ENCODE measurements at places on chromosomes 1 and 21.

GRCh38 chr1:60936163-60936562 lies 146.2 kb upstream of the NFIA start:
- DNase-seq: no peak

GRCh38 chr1:9100471-9101043 lies 28.3 kb downstream of the GPR157 start:
- no peak for DNase-seq

GRCh38 chr21:41438425-41439113 lies 12.5 kb downstream of the MX1 start:
- no peak for DNase-seq

GRCh38 chr1:228986093-228986904 lies 251.0 kb downstream of the RHOU start:
- DNase-seq: no peak

DNA sequence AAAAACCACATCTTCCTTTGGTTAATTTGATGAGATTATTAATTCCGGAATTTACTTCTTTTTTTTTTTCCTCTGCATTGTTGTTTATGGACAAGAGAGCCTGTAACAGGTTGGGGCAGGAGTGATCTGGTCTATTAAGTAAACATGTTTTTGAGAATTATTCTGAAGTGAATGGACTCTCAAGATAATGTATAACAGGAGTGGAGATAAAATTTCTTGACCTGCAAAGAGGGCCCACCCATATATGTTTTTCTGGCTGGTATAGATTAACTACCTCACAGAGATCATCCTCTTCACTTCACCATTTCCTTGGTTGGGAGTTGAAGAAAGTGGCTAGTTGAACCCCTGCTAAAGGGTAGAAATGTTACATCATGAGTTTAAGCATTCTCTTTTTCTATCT lies 10.7 kb downstream of the DDI2 start:
- no peak for DNase-seq

DNA sequence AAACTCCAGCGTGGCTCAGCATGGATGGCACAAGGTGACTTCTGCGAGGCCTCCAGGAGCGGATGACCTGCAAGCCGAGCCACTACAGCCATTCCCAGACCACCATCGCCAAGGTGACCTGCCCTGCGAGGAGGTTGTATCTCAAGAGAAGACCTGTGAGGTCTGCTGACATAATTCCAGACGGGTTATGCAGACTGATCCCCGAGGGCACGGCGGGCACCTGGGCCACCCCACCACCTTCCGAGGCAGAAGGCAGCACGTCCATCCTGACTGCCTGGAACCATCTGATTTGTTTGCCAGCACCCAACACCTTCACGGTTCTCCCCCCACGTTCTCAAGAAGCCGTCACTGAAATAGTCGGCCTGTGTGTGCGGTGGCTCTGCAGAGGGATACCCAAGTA lies 56.8 kb upstream of the CNTN2 start:
- DNase-seq: no peak

DNA sequence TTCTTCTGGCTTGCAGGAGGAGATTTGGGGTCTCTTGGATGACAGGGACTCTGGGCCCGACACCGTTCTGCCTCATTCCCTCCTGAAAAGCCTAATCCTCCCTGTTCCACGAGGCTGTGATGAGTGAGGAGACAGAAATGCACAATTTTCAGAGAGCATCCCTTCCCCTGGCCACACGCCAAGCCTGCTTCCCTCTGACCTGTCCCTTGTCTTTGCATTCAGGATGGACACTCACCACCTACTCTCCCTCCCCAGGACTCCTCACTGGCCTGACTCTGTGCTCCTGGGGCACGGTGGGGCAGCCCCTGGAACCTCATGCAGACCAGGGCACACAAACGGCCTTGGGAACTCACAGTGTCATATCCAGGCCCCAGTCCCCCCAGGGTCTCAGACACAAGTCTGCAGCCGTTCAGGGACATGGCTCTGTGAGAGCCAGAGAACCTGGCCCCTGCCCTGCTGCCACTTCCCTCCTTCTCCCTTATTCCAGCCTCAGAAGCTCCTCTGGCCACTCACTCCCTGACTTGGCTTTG lies 3.5 kb upstream of the PRAMEF12 start:
- DNase-seq: no peak

DNA sequence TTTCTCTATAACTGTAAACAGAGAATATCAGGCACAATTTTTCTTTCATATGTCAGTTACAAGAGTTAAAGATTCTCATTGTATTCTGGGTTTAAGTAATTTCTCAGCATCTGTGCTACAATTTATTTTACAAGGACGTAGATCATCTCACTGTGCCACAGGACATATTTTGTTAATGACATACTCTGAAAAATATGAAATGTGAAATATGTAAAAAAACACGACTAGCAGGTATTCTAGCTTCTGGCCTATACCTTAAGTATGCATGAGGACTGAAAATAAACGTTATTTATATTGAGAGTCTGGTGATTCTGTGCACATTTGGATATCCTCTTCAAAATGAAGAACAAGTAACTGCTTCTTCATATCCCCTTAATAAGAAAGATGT lies 308.8 kb downstream of the BRINP3 start:
- no peak for DNase-seq

DNA sequence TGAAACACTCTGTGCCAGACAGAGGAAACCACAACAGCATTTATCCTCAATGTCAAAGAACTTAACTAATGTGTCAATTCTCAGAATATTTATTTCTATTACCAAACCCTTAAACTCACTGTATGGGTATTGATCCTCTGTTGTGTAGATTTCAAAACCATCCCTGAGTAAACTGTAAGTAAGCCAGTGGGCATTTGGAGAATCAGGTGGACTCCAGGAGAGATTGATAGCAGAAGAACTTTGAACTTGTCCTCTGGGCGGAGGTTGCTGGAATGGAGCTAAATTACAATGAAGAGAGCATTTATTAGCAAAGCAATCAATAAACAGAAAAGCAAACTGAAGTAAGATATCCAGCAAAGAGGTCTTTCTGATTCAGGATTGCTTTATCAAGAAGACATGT lies 216.1 kb downstream of the USH2A start:
- no peak for DNase-seq

GRCh38 chr1:188128761-188129160 lies 1300.0 kb downstream of the PLA2G4A start:
- no peak for DNase-seq

DNA sequence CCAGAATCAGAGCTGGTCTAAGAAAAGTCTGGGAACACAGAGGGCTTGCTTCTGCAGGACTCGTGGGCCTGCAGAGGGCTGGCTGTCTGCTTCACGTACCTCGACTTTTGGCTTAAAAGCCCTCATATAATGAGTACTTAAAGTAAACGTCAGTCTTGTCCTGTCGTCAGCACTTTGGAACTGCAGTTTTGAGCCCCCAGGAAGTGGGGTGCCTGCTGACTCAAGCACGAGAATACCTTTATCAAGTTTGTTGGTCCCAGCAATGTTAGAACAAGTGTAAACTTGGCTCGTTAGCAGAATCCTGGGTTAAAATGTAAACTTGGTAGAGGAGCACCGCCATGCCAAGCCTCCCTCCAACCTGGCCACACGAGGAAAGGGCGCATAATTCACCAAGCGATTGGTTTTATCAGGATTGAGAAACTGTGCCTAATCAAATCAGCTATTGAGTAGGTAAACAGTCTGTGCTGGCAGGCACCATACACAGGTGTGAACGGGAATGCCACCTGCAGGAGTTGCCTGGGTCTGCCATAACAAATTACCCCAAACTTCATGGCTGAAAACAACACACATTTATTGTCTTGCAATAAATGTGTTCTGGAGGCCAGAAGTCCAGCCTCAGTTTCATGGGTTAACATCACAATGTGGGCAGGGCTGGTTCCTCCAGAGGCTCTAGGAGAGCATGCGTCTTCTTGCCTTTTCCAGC lies 45.0 kb upstream of the FHAD1 start:
- no peak for DNase-seq

- no peak for DNase-seq
Measured at GRCh38 chr1:29186707-29187106, 5.0 kb upstream of the SRSF4 start.

GRCh38 chr1:222970040-222970439 lies 155.2 kb downstream of the DISP1 start:
- no peak for DNase-seq

DNA sequence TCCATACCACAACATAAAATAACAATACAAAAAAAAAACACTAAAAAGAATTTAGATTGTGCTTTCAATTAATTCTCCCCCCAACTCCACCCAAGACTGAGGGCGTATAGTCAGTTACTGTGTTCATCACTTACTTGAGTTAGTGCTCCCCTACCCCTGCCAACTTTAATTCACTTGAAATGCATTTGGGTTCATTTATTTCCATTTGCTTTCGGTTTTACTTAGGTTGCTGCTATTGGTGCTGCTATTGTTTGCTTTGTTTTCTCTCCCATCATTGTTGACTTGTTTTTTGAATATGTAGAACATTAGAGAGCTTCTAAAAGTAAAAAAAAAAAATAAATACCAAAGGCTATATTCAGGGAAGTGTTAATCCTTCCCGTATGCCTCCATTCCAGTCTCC lies 10.7 kb upstream of the CYYR1 start:
- DNase-seq: no peak

GRCh38 chr1:9782116-9782751 lies 41.5 kb downstream of the CLSTN1 start:
- no peak for DNase-seq

DNA sequence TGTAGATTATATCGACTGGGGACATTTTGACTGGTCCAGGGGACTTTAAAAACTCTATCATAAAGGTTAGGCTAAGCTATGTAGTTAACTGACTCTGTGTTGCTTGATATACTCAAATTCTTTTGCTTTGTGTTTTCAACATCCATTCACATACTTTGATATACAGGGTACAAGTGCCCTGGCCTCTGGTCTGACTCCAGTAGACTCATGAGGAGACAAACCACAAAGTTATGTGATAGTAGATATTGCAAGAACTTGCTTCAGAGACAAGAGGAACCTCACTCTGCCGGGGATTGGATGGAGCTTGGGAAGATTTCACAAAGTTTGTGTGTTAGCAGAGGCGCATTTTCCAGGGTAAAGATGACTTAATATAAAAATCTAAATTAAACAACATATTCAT lies 1.3 kb downstream of the GORAB start:
- no peak for DNase-seq

GRCh38 chr1:60223158-60223557 lies 149.6 kb upstream of the C1orf87 start:
- no peak for DNase-seq

DNA sequence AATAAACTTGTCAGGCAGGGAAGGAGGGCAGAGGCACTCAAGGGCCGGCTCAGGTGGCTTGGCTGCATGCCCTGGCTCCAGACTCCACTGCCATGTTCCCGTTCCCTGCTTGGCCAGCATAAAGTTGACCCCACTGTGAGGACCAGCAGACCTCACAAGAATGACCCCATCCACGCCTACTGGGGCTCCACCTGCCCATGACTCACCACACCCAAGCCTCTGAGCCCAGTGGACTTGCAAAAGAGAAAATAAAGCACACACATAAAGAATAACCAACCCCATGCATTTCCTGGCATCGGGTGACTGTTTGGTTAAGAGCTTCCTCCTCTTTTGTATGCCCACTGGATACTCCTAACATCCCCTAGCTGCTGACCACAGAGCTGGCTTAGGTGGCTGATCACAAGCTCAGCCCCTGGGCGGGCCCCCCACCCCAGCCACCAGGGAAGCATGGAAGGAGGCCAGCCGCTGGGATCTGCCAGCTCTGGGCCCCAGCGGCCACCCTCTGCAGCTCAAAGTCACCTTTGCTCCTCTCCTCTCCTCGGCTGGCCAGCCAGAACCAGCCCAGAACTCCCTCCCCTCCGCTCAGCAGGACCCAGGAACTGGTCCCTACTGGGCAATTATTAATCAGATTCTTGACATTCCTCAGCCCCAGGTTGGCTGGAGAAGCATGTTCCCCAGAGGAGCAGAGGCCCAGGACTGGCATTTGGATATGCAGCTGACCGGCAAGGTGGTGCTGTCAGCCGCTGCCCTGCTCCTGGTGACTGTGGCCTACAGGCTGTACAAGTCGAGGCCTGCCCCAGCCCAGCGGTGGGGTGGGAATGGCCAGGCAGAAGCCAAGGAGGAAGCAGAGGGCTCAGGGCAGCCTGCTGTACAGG lies at the start of gene KLHDC7A:
Gene KLHDC7A, plus strand, starts transcription at position 616 of the 875 bp plus-strand sequence. Its CDS starts 52 bp downstream, at position 668.
- DNase-seq: no peak

GRCh38 chr1:32780005-32780404 lies 37.2 kb downstream of the YARS1 start:
- DNase-seq: no peak

- DNase-seq: no peak
Measured at GRCh38 chr1:172724765-172725613, 66.1 kb downstream of the FASLG start.

DNA sequence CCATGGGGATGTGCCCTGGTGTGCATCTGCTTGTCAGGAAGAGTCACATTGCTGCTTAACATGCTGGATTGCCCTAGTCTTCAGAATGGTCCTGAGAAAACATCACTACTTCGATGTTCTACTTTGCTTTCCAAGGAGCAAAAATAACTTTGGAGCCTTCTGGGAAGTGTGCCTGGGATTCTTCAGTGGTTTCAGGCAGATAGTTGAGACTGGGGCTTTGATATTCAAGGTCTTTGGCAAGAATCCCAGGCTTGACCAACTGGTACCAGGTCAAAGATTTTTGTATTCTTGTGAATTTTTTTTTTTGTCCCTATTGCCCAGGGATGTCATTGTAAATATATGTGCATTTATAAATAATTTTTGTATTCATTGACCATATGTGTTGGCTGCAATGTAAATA lies 51.4 kb downstream of the LRIG2 start:
- DNase-seq: no peak

GRCh38 chr1:243837907-243838535 lies 12.0 kb downstream of the AKT3 start:
- no peak for DNase-seq

GRCh38 chr1:30300669-30301068 lies 422.7 kb downstream of the MATN1 start:
- no peak for DNase-seq

DNA sequence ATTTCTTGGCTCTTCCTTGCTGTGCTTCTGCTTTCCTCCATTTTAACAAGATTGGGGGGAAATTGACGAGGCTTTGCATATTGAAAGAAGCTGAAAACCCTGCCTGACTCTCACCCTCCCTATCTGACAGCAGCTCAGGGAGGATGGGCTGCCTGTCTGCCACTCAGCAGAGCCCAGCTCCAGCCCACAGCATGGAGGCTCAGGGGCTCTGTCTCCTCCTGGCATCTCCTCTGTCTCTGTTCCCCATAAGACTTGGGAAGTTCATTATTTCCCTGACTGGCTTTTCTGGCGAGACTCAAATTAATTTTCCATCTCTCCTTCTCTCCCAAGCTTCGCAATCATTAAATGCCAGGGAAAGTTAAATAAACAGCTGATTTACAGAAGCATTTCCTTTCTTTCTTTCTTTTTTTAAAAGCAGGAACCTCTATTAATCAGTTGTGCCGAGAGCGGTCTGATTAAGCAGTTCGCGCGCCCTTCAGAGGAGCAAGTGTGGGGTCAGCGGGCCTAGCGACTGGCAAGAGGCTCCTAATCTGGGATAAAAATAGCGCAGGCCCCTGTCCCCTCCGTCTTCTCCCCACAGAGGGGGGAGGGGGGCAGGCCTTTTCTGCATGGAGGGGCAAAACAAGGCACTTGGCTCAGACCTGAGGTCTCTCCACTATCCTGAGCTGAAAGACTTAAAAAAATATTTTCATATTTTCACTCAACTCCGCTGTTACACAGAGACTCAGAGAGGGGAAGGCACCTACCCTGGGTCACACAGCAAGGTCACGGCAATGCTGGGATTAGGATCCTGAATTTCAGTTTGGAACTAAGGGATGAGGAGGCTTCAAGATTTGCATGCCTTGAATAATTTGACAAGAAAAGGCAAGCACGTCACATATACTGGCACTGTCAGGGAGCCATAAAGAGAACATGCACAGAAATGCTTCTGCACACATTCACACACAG lies 170.4 kb downstream of the ACTL8 start:
- DNase-seq: no peak
